ENCODE measurements at places on chromosomes 5 and 9.

DNA sequence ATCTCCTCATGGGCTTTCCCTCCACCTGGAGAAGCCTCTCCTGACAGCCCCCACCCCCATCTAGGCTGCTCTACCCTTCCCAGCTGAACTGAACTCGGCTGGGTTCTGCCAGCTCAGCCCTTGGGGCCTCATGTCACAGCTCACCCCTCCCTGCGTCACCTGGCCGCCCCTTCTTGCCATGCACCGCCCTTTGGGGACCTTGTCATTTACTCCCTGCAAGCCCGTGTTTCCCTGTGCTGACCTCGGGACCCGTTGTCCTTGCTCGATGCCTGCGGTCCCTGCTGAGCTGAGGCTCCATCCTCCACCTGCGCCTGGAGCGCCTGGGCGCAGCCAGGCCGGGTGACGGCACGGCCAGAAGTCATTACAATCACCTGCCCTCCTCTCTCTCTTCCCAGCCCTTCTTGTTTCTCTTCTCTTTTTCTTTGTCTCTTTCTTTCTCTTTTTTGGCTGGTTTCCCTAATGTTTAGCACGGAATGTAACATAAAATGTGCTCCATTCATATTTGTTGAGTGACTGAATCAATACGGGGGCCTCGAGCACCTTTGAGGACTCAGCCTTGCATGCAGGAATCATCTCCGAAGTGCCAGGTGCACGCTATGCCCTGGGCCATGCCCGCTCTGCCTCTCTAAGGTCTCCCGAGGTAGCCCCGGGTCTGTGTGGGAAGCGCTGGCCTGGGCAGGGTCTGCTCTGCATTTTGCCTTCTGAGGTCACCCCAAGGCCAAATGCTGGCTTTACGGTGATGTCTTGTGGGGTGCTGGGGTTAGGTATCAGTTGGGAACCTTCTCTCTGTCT is 48.1 kb upstream of the COL5A1 start:
- no peak for DNase-seq

DNA sequence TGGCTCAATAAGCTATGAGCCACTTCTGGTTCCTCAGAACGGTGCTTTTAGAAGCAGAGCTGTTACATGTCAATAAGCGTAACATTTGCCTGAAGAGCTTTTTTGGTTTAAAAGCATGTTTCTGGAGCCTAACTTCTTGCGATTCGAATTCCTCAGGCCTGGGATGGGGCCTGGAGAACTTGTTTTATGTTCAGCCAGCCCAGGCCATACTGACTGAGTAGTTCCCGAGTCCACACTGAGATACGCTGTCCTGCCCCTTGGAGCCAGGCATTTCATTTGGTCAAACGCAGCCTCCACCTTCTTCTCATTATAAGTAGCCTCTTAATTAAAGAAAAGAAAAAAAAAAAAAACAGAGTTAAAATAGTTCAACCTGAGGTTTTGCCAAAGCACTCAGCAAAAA is 260.6 kb upstream of the ANKRD55 start:
- DNase-seq, result no peak

GRCh38 chr9:123065196-123065595 is 31.7 kb downstream of the GPR21 start:
- DNase-seq, result no peak

GRCh38 chr9:76580188-76580587 is 121.2 kb downstream of the GCNT1 start:
- no peak for DNase-seq

- DNase-seq, result no peak
These were observed 394.9 kb downstream of the MED10 start for GRCh38 chr5:5983261-5983980.

DNA sequence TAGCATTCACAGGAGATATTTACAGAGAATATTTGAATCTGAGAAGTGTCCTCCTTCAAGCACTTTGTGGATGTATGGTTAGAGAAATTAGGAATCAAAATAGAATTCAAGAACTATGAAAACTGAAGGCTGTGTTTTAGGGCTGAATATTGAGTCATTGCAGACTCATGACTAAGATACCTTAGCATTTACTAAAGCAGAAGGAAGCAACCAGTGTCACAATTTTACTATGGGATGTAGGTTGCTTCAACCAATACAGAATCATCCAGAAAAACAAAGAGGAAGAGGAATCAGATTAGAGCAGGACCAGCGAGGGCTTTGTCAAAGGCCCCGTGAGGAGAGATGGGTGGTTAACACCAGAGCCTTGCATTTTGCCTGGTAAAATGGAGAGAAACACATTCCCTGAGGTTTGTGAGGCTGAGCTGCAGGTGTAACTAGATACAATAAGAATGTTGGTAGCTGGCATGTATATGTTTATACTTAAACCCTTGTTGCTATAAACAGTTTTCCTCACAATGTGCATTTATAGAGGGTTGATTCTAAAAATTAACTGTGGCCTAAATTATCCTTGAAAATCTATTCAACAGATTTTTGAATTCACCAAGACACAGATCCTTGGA is 518.1 kb downstream of the AGTPBP1 start:
- peak; percentile 36 for DNase-seq

DNA sequence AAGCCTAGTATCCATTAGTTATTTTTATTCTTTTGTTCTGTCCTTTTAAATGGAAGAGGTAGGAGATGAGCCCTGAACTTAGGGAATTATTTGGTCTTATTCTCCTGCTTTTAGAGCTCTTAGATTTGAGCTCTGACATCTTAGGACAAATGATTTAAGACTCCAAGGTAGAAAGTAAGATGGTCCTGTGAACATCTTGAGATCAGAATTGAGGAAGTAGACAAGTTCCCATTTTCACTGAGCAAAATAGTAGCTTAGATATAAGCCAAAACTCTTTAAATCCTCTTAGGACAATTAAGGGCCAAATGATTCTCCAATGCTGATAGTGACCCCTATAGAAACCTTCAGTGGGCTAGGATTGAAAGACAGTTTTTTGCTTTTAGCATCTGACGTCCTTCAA is 53.0 kb upstream of the RUSC2 start:
- DNase-seq, result no peak

- peak; percentile 100 for DNase-seq
These were observed 62.3 kb downstream of the LHFPL2 start for GRCh38 chr5:78586251-78586650.

- DNase-seq, result peak; percentile 31
These were observed 112.2 kb upstream of the NUDT12 start for GRCh38 chr5:103674739-103675138.

GRCh38 chr5:172315587-172316493 is 32.3 kb upstream of the UBTD2 start:
- no peak for DNase-seq

DNA sequence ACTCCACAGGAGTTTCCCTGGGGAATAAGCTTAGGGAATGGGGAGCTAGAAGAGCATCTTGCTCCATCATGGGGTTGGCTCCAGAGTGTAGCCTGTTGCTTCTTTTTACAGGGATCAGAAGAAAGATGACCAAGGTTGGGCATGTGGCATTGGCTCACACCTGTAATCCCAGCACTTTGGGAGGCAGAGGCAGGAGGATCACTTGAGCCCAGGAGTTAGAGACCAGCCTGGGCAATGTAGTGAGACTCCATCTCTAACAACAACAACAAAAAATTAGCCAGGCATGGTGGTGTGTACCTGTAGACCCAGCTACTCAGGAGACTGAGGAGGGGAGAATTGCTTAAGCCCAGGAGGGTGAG is 18.4 kb downstream of the NUDT2 start:
- DNase-seq, result no peak

GRCh38 chr9:133490865-133491655 is 12.2 kb upstream of the SLC2A6 start:
- no peak for DNase-seq

DNA sequence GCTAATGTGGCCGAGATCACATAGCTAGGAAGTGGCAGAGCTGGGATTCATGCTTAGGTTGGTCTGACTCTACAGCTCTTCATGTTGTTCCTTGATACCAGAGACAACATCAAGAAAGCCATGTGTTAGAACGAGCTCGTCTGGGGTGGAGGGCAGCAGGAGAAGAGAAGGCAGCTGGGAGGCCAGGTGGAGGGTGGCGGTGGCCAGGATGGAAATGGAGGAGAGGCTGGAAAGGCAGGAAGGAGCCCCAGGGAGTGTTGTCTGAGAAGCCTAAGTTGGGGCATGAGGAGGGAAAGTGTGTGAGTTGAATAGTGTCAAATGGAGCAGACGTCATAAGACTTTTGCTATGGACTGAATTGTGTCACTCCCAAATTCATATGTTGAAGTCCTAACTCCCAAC is 315.3 kb downstream of the GADD45G start:
- DNase-seq, result no peak

DNA sequence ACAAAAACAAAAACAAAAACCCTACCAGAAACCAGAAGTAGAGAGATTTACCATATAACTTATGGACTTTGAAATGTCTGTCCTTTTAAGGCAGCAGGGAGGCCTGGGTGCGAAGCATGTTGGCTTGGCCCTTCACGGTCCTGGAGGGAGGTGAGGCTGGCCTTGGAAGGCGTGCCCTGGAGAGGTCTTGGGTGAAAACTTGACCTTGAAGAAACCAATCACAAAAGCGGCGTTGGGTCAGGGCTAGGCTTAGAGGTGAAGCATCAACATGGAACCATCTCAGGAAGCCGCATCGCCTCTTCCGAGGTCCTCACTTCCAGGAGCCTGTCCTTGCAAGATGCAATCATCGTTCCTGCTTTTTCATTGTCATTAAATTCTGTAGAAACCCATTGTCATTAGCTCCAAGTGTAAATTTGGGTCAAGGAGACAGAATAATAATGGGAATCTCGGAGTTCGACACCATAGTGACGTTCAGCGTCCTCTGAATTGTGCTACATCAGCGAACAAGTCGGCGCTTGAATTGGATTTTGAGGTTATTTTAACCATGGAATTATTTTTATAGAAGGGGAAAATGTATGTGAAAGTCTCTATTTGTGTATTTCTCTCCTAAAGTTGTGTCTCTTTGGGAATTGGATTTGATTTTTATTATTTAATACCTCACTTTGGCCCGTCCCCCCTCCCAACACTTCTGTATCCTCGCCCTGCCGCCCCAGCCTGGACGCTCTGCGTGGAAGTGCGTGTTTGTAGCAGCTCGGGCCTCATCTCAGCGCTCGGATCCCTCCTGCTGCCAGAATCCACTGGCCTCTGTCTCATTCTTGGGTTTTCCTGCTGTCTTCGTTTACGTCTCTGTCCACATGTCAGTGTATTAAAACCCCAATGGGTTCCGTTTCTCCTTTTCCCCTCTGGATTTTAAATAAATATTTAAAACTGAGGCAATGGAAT is 11.1 kb upstream of the ORM1 start:
- no peak for DNase-seq

DNA sequence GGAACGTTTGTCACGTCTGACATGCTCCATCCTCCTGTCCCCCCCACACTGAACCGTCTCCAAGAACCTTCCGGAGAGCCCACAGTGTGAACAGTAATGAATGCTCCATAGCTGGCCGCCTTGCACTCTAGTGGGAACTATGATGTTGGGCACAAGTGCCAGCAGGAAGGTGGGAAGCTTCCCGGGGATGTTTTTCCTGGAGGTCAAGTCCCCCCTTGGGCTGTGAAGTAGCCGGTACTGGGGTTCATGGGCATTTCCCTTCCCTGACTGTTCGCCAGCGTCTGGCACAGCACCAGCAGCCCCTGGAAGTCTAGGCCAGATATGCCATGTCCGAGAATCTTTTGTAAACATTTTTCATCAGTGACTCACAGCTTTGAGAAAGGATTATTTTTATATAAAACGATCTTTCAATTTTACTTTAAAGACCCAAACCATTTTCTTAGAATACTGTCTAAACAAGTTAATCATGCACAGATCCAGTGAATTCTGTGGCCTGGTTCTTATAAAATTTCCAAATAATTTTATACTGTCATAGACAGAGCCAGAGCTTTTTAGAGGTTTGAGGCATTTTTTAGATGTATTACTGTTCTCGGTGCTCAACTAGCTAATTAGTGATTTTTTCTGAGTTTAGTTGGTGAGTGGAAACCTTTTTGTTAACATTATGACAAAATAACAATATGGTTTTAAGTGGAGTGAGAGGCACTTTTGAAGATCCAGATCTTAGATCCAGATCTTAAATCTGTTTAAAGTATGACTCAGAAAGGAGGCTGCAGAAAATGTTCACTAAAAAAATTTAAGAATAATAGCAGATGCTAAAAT is 11.6 kb downstream of the ABL1 start:
- peak; percentile 79 for DNase-seq

- peak; percentile 57 for DNase-seq
These were observed 101.4 kb downstream of the ARHGAP26 start for GRCh38 chr5:142871363-142872193.

DNA sequence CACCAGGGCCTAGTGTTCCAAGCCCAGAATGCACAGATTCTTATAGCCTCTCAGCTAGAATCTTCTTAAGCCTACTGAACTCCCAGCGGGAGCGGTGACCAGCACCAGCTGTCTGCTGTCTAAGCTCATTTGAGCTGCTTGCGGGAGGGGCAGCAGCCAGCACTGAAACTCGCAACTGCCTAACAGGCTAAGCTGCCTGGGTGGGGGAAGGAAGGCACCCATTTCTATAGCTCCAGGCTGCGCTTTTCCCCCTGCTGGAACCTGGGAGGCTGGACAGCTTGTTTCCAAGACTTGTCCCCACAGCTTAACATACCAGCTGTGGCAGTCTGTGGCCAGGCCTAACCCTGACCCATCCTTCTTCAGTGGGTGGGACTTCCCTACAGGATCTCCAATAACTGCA is 512.9 kb downstream of the EFNA5 start:
- no peak for DNase-seq

DNA sequence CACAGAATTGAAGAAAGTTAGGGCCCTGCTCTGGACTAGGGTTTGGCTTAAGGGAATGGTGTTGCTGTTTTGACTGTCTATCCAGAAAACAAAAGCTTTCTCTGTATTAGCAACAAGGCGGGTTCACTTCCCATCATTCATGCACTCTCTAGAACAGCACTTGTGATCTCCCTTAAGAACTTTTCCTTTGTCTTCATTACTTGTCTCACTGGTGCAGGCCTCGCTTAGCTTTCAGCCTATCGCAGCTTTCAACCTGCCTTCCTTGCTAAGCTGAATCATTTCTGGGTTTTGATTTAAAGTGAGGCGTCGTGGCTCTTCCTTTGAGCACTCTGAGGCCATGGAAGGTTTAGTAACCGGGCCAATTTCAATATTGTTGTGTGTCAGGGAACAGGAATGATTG is 35.2 kb upstream of the LPCAT1 start:
- DNase-seq, result no peak

GRCh38 chr5:73957397-73958001 is 331.5 kb downstream of the ARHGEF28 start:
- peak; percentile 62 for DNase-seq

- DNase-seq, result peak; percentile 67
These were observed 127.2 kb upstream of the LARP1 start for GRCh38 chr5:154627698-154628678.

- DNase-seq, result peak; percentile 68
These were observed 173.7 kb upstream of the POU5F2 start for GRCh38 chr5:93915142-93915553.

GRCh38 chr5:159519365-159519764 is 189.1 kb upstream of the IL12B start:
- DNase-seq, result no peak

DNA sequence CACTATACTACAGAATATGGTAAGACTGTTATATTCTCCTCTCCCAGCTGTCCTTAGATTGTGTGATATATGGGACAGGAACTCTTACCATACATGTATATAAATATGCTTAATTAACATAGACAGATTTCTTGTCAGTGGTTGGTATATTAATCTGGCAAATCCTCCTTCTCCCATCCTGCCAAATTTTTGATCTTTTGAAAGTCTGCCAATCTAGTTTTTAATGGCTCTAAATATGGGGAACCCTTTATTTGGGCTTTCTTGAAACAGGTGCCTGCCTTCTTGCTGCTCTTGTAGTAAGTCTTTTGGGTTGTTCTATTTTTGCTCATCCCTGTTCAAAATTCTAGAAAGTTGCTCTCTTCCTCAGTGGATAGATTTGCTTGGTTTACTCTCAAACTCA is 63.5 kb downstream of the SPATA31D1 start:
- DNase-seq, result no peak

Data from fibroblast of mammary gland (primary cell).